SW 1271 (cell line): ENCODE measurements at places on chromosomes 1 and 21.

GRCh38 chr1:25675729-25676476 is 59.3 kb downstream of the MAN1C1 start:
- no peak for DNase-seq

DNA sequence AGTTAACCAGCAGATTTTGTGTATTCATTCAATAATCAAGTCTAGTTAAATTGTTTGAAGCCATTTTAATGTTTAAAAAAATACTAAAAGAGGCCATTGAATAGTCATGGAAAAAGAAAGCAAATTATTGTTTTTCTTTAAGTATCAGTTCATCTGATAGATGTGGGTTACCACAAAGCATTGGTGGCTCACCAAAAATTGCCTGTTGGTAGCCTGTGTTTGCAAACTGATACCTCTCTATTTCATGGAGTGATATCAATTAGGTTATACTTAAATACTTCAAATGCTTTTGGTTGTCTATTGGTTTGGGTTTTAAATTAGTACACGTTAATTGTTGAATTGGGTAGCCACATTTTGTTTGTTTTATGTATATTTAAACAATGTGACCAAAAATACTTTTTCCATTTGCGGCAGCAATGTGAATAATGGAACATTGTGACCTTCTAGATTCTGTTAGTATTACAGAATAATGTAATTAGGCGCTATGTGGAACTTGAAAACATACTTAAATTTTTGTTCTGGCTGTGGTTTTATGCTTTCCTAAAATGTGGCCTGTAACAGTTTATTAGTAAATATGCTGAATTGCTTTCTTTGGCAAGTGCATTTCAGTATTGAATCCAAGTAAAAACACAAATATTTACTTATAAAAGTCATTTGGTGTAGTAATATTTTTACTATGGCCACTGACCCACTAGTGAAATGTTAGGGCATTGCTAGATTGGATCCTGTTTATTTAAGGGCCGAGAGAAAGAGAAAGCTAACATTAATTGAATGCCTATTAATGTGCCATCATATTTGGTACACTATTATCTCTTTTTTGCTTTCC is 37.1 kb upstream of the NBL1 start:
- DNase-seq = no peak

DNA sequence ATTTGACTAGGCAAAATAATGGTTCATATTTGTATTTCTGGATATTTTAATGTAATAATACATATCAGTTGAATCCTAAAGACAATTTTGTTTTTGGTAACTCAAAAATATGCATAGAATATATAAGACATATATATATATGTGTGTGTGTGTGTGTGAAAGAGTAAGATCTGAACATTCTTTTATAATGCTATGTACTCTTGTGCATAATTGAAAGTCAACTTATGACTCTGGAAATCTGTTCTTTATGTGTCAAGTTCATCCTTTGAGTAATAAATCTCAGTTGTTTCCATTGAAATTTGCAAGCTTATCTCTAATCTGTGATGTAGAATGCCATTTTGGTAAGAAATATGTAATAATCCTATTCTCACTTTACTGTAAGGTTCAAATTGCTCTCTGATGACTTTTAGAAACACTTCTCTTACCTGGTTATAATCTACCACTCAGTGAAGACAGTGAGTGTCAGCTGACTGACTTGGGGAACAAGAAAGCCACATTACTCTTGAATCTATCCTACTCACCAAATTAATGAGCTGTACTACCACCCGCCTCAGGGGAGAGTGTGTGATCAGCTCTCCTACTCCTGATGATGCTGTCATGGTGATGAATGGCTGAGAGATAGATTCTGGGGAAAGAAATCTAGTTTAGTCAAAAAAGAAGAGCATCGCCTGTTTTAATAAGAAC is 15.0 kb upstream of the NEK7 start:
- DNase-seq = no peak

DNA sequence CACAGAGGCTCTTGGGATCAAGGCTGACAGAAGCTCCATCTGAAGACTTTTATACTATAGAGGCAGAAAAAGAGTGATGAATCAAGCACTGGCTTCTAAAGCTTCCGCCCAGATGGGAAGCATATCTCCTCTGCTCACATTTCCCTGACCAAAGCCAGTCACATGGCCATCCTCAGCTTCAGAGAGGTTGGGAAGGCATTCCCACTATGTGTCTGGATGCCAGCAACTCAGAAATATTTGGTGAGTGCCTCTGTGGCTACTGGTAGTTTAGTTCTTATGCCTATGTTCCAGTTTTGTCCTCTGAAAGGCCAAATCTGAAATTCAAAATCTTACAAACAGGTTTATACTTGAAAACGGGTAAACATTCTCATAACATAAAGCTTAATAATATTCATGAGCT is 9.9 kb upstream of the DISC1 start:
- no peak for DNase-seq

DNA sequence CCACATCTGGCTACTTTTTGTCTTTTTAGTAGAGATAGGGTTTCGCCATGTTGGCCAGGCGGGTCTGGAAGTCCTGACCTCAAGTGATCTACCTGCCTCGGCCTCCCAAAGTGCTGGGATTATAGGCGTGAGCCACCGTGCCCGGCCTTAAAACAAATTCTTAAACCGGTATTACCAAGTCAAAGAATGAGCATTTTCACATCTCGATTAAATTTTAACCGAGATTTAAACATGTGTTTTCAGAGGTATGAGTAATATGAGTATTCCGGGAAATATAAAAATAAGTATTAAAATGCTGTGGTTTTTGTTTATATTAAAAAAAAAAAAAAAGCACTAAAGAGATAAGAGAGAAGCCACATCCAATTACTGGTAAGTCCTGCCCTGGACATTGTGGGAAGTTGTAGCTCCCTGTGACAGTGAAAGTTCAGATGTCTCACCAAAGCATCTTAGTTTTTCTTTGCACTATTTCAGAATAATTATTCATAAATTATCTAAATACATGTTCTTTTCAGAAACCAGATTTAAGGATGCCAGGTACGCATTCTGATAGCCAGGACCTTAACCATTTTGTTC is 24.9 kb downstream of the ZNF281 start:
- DNase-seq = no peak

GRCh38 chr1:175037416-175037815 is 14.2 kb upstream of the MRPS14 start:
- DNase-seq = no peak

GRCh38 chr1:67299296-67299695 is 8.4 kb upstream of the IL12RB2 start:
- DNase-seq = no peak

- no peak for DNase-seq
Observed at GRCh38 chr1:60978421-60979357, 103.7 kb upstream of the NFIA start.

DNA sequence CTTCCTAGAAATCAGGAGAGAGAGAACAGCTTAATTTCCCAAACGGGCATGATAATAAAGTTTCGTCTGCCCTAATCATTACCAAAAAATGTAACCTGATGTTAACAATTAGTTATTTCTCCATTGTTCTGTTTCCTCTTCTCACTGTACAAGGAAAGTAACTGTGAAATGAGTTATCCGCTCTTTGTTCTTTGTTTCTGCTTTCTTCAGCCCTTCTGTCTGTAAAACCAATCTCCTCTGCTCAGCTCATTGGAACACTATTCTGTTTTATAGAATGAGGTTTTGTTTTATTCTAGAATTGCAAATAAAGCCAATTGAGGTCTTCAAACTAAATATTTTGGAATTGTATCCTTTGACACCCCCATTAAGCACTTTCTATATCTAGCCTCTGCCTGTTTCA is 8.8 kb upstream of the THEM4 start:
- no peak for DNase-seq

- no peak for DNase-seq
Observed at GRCh38 chr1:2130871-2131289, 63.7 kb downstream of the FAAP20 start.

DNA sequence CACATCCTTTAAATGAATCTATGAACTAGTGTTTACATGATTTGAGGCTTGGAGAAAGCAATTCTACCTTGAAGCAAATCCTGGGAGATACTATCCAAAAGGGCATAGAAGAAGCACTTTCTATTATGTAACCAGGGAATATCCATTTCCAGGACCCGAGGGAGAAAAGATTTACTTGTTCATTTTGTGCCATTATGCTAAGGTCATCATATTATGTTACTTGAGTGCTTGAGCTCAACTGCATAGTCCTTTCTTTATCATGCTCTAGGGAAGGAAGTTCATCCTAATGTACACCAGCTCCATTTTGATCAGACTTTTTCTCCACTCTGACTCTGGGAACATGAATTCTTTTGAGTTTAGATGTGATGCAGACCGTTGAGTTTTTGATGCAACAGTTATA is 188.6 kb upstream of the SNX7 start:
- no peak for DNase-seq

GRCh38 chr1:33635336-33636012 is 163.0 kb downstream of the ZSCAN20 start:
- DNase-seq = no peak

GRCh38 chr1:163300568-163300967 is 21.2 kb upstream of the NUF2 start:
- no peak for DNase-seq

- DNase-seq = no peak
Observed at GRCh38 chr1:52651904-52652303, 18.9 kb downstream of the SHISAL2A start.

GRCh38 chr1:85397490-85398032 is 67.4 kb downstream of the DDAH1 start:
- DNase-seq = no peak

DNA sequence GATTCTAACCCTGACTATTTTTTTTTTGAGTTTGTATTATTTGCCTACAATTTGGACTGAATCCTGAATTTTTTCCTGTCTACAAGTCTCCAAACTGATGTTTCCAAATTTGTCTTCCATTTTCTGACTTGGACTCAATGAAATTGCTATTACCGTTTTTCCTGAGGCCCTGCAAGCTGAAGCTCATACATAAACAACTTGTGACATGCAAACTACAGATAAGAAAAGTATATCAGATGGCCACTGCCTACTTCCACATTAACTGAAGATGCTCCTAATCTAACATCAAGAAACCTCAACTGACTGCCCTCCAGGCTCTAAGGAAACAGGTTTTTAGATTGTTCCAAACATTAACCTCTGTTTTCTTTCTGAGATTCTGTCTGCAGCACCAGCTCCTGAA is 51.1 kb upstream of the KLHDC7A start:
- DNase-seq = no peak

GRCh38 chr1:184056921-184057555 is 5.5 kb downstream of the TSEN15 start:
- peak; percentile 91 for DNase-seq

GRCh38 chr1:2887941-2888855 is 86.7 kb upstream of the TTC34 start:
- no peak for DNase-seq

GRCh38 chr1:2233997-2234761 is 6.1 kb downstream of the SKI start:
- no peak for DNase-seq

DNA sequence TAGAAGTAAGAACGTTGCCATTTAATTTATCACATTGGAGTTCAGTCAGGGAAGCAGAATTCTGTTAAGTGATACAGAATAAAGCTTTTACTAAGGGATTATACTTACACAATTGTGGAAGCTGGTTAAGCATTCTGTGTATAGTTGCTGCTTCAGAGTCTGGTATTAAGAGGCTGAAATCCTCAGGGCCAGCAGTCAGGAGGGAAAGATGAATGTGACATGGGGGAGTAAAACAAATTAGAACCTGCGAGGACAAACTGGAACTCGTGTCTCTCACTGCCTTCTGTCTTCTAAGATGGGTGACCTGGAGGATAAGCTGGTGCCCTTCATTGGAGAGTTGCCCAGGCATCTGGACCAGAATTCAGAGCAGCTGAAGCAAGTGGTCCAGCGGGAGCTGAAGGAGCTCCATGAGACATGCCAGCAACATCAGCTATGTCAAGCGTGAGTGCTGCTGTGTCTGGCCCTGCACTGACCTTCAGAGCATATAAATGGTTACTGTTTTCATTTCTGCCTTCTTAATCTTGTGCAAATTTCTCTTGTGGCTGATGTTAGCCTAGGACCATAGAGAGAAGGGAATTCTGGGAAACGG is 23.0 kb downstream of the MARK1 start:
- DNase-seq = no peak

DNA sequence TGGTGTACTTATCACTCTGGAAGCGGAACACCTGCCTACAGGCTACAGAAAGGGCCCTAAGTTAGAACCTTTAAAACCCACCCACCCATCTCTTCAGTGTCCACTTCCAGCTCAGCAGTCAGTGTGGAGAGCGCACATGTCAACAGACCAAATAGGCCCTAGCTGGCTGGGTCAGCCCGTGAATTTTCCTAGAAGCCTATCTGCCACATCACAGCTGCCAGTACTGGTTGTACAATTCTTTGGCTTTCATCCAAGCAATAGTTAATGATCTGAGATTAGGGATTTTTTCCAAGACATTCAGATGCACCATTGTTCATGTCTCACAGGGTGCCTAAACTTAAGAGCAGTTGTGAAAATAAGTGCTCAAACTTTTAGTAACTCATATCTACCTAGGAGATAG is 197.1 kb downstream of the KCNK2 start:
- no peak for DNase-seq

DNA sequence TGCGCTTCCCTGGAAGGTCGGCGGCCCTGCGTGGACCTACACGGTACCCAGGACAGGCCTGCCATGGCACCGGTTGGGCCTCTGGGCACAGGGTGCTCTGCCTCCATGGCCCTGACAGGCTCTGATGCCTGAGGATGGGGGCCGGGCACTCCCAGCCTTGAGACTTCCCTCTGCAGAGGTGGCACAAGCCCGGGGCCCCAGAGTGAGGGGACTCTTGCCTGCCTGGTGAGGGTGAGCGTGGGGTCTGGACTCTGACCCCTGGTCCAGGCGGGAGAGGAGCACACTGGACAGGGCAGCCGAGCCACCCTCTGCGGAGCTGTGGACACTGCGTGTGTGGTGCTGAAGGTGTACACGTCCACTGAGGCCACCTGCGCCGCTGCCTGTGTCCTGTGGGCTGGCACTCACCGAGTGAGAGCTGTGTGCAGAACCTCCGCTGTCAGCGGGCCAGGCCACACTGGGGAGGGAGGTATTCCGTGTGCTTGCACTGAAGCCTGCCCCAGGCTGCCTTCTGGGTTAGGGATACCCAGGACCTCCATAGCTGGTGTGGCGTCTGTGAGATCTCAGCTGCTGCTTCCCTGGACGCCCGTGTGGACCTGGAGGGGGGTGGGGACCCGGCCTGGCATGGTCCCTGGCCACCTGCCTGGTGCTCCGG is 10.4 kb downstream of the SKI start:
- DNase-seq = no peak

DNA sequence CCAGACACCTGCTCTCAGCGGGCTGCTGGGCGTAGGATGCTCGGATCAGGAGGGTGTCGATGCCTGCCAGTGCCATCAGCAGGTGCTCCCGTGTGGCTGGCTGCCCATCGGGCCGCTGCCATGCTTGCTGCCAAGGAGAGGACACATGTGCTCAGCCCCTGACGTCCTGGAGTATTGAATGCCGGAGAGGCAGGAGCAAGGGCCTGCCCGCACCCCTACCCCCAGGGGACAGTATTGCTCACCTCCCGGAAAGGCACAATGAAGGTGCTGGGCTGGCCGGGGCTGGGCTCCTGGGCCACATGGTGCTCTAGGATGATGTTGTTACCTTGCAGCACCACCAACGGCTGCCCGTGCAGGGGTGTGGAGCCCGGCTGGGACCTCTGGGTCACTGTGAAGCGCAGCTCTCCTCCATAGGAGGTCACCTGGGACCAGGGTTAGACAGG is 61.5 kb downstream of the HSPG2 start:
- no peak for DNase-seq
